Neural crest cell (in vitro differentiated cells): ENCODE measurements at places on chromosomes 12 and 14. TPM values are rescaled to one million over a fixed set of nuclear protein-coding genes. Genes with fewer than 3 reads are reported as not detected.

Gene FAM181A
- total RNA-seq, result 13.4 and 14.7 TPM in 2 replicates

Gene OR4E1
- not detected in 2 replicates for total RNA-seq

GRCh38 chr14:69376439-69376838, 21.7 kb downstream of the ERH start:
- no peak for DNase-seq
- peaks cover 56% of the 10 kb centered on the region for H3K36me3 ChIP-seq
- H3K27ac ChIP-seq, result no peak overlapping the region
- H3K4me1 ChIP-seq, result no peaks in the 10 kb centered on the region

DNA sequence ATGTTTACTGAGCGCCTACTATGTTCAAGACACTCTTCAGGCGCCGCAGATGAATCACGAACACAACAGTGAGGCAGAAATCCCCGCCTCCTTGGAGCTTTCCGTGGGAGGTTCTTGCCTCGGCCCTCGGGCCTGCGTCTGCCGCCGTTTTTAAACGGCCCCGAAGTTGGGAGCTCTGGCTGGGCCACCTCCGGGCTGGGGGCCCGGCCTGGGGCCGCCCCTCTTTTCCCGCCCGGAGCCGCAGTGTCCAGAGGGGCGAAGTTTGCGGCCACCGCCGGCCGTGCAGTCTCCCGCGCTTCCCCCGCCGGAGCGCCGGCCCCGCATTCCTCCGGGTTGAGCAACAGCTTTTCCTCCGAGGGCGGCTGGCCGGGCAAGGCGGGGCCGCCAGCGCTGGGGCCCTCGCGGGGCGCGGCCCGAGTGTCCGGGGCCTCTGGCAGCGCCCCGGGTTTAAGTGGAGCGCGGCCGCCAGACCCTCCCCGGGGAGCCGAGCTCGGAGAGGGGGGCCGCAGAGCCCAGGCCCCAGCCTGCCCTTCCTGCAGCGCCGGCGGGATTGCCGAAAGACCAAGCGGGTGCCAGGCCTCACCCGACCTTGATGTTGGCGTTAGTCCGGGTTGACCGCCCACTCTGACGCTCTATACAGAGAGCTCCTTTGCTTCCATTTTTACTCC, 18.7 kb upstream of the CTDSP2 start:
- DNase-seq, result peak; percentile 44
- no peaks in the 10 kb centered on the region for H3K36me3 ChIP-seq
- peaks cover 31% of the 10 kb centered on the region for H3K4me1 ChIP-seq
- peaks cover 24% of the 10 kb centered on the region for H3K27me3 ChIP-seq
- H3K27ac ChIP-seq, result no peak overlapping the region
- peak overlapping the region; percentile 78 for H3K4me3 ChIP-seq

- H3K27ac ChIP-seq, result no peak overlapping the region
- no peaks in the 10 kb centered on the region for H3K27me3 ChIP-seq
- H3K4me3 ChIP-seq, result no peak overlapping the region
- peaks cover 41% of the 10 kb centered on the region for H3K4me1 ChIP-seq
- no peak for DNase-seq
- no peaks in the 10 kb centered on the region for H3K36me3 ChIP-seq
Observed at GRCh38 chr14:100381395-100382105, 58.4 kb downstream of the SLC25A47 start.

DNA sequence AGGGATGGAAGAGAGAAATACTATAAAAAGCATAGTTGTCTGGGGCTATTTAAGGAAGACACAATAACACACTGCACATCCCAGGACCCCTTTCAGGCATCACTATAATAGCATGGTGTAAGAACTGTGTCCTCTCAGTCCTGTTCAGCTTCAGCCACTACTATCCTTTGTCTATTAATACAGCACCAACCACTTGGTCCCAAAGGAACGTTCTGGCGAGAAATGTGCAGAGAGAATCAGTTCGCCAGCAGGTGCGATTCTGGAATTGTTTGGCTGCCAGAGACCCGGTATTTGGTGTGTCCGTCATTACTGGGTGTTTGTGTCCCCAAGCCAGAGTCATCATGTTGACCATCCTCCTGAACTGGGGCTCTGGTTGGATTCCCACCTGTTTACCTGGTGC, 52.7 kb downstream of the BICD1 start:
- H3K27ac ChIP-seq, result no peak overlapping the region
- peaks cover 21% of the 10 kb centered on the region for H3K4me1 ChIP-seq
- DNase-seq, result no peak
- no peaks in the 10 kb centered on the region for H3K27me3 ChIP-seq
- H3K4me3 ChIP-seq, result no peak overlapping the region

GRCh38 chr14:29148221-29148620, 381.6 kb downstream of the FOXG1 start:
- no peaks in the 10 kb centered on the region for H3K36me3 ChIP-seq
- no peaks in the 10 kb centered on the region for H3K4me1 ChIP-seq
- H3K27ac ChIP-seq, result no peak overlapping the region
- H3K27me3 ChIP-seq, result no peaks in the 10 kb centered on the region
- no peak overlapping the region for H3K4me3 ChIP-seq

DNA sequence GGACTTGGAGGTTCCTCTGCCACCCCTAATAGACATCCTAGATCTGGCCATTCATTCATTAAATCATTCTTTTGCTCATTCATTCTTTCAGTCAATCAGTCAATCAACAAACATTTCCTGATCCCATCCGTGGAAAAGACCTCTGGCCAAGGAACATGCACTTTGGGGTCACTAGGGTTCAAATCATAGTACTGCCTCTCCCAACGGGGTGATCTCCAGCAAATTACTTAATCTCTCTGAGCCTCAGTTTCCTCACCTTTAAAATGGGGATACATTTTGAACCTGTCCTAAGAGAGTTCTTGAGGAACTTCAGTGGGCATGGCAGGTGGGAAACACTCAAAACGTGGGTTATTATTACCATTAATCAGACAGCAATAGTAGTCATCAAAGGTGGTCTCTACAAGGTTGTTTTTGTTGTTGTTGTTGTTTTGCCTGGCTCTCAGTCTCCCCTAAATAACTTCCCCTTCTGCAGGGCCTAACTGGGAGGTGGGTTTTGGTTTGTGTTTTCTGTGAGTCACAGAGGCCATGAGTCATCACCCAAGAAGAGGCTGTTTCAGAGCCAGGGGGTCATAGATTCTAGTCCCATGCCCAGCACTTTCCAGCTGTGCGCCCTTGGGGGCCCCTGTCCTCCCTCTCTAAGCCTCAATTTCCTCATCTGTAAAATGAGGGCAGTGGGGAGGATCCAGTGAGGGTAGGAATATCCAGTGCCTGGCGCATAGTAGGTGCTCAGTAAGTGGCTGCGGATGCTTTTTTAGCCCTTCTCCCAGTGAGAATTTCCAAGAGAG, 16.9 kb upstream of the FAM222A start:
- no peak overlapping the region for H3K4me3 ChIP-seq
- DNase-seq, result no peak
- H3K36me3 ChIP-seq, result no peaks in the 10 kb centered on the region
- H3K27me3 ChIP-seq, result peaks cover 7% of the 10 kb centered on the region
- H3K4me1 ChIP-seq, result peaks cover 19% of the 10 kb centered on the region
- H3K27ac ChIP-seq, result no peak overlapping the region

GRCh38 chr12:83622205-83622604, 935.5 kb downstream of the TMTC2 start:
- no peak overlapping the region for H3K4me3 ChIP-seq
- no peaks in the 10 kb centered on the region for H3K27me3 ChIP-seq
- no peak overlapping the region for H3K27ac ChIP-seq
- no peaks in the 10 kb centered on the region for H3K4me1 ChIP-seq
- H3K36me3 ChIP-seq, result no peaks in the 10 kb centered on the region

GRCh38 chr14:75279153-75279762, 630 bp downstream of the FOS start:
- peak; percentile 33 for DNase-seq
- H3K27ac ChIP-seq, result peak overlapping the region; percentile 100
- peaks cover 2% of the 10 kb centered on the region for H3K36me3 ChIP-seq
- peak overlapping the region; percentile 99 for H3K4me3 ChIP-seq

GRCh38 chr12:98968896-98969295, 323.8 kb downstream of the APAF1 start:
- no peaks in the 10 kb centered on the region for H3K4me1 ChIP-seq
- no peak for DNase-seq
- H3K27ac ChIP-seq, result no peak overlapping the region
- H3K4me3 ChIP-seq, result no peak overlapping the region
- H3K36me3 ChIP-seq, result no peaks in the 10 kb centered on the region
- no peaks in the 10 kb centered on the region for H3K27me3 ChIP-seq

DNA sequence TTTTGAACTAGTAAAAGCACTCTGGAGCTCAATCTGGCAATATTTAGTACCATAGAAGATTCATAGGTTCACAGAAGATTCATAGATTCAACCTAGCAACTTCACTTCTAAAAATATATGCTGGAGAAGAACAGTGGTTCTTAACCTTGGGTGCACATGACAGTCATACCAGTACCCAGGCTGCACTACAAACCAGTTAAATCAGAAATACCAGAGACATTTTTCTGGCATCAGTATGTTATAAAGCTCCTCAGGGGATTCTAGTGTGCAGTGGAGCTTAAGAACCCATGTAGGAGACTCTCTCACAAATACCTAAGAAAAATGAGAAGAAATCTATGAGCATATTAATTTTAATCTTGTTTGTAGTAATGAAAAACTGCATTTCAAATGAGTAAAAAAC, 46.6 kb downstream of the CNTN1 start:
- no peaks in the 10 kb centered on the region for H3K27me3 ChIP-seq
- no peak for DNase-seq
- H3K36me3 ChIP-seq, result no peaks in the 10 kb centered on the region
- H3K4me1 ChIP-seq, result peaks cover 4% of the 10 kb centered on the region
- H3K4me3 ChIP-seq, result no peak overlapping the region
- H3K27ac ChIP-seq, result no peak overlapping the region

- H3K27ac ChIP-seq, result peak overlapping the region; percentile 95
- DNase-seq, result no peak
- H3K4me1 ChIP-seq, result peaks cover 85% of the 10 kb centered on the region
- H3K4me3 ChIP-seq, result peak overlapping the region; percentile 69
- H3K27me3 ChIP-seq, result peaks cover 2% of the 10 kb centered on the region
Observed at GRCh38 chr14:32728976-32729375, 209.7 kb upstream of the NPAS3 start.

GRCh38 chr12:32124637-32125036, 18.0 kb downstream of the BICD1 start:
- peak overlapping the region; percentile 10 for H3K27ac ChIP-seq
- H3K4me3 ChIP-seq, result no peak overlapping the region
- no peak for DNase-seq
- H3K36me3 ChIP-seq, result peaks cover 5% of the 10 kb centered on the region
- H3K4me1 ChIP-seq, result peaks cover 26% of the 10 kb centered on the region

DNA sequence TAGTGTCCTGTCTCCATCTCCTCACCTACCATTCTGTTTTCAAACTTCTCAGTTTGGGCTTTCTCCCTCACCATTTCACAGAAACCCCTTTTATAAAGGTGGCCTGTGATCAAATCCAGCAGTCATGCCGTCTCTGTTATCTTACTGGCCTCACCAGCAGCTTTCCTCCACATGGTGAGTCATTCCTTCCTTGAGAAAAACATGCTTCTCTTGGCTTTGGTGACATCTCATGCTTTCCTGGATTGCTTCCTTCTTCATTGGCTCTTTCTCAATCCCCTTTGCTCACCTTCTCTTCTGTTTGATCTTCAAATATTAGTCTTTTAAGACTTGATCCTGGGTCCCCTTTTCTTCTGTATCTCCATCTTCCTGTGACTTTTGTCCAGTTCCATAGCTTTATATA, 164.9 kb downstream of the ANO4 start:
- H3K27ac ChIP-seq, result no peak overlapping the region
- DNase-seq, result no peak
- no peaks in the 10 kb centered on the region for H3K4me1 ChIP-seq
- H3K36me3 ChIP-seq, result no peaks in the 10 kb centered on the region

- DNase-seq, result no peak
- H3K4me1 ChIP-seq, result peaks cover 13% of the 10 kb centered on the region
- no peaks in the 10 kb centered on the region for H3K36me3 ChIP-seq
- H3K27ac ChIP-seq, result no peak overlapping the region
Observed at GRCh38 chr12:116353958-116354357, 76.5 kb upstream of the MED13L start.

GRCh38 chr12:9667403-9668160, 1.9 kb upstream of the CLEC2D start:
- no peaks in the 10 kb centered on the region for H3K4me1 ChIP-seq
- no peak overlapping the region for H3K4me3 ChIP-seq
- peaks cover 25% of the 10 kb centered on the region for H3K36me3 ChIP-seq
- no peak for DNase-seq

GRCh38 chr12:7241404-7242005, 52.0 kb downstream of the PEX5 start:
- no peak overlapping the region for H3K27ac ChIP-seq
- no peak overlapping the region for H3K4me3 ChIP-seq
- no peaks in the 10 kb centered on the region for H3K27me3 ChIP-seq
- H3K4me1 ChIP-seq, result no peaks in the 10 kb centered on the region
- H3K36me3 ChIP-seq, result no peaks in the 10 kb centered on the region

- H3K36me3 ChIP-seq, result no peaks in the 10 kb centered on the region
- H3K4me3 ChIP-seq, result no peak overlapping the region
- H3K4me1 ChIP-seq, result no peaks in the 10 kb centered on the region
- no peak for DNase-seq
- H3K27me3 ChIP-seq, result peaks cover 35% of the 10 kb centered on the region
Observed at GRCh38 chr14:88981948-88982347, 157.5 kb downstream of the TTC8 start.

GRCh38 chr12:1760566-1761382, 59.6 kb upstream of the LRTM2 start:
- H3K27me3 ChIP-seq, result no peaks in the 10 kb centered on the region
- no peak overlapping the region for H3K27ac ChIP-seq
- H3K4me3 ChIP-seq, result no peak overlapping the region
- peaks cover 16% of the 10 kb centered on the region for H3K36me3 ChIP-seq
- peaks cover 35% of the 10 kb centered on the region for H3K4me1 ChIP-seq
- no peak for DNase-seq

- no peak overlapping the region for H3K4me3 ChIP-seq
- DNase-seq, result no peak
- peak overlapping the region; percentile 3 for H3K27ac ChIP-seq
- no peaks in the 10 kb centered on the region for H3K27me3 ChIP-seq
- no peaks in the 10 kb centered on the region for H3K4me1 ChIP-seq
Observed at GRCh38 chr14:35261774-35262173, 30.4 kb upstream of the PSMA6 start.

- H3K27ac ChIP-seq, result no peak overlapping the region
- no peak for DNase-seq
- no peaks in the 10 kb centered on the region for H3K36me3 ChIP-seq
- H3K4me1 ChIP-seq, result no peaks in the 10 kb centered on the region
- H3K4me3 ChIP-seq, result no peak overlapping the region
Observed at GRCh38 chr14:30520536-30520935, 38.4 kb upstream of the G2E3 start.
